Melanocyte of skin (primary cell): ENCODE measurements at places on chromosomes 3 and 15. TPM values are rescaled to one million over a fixed set of nuclear protein-coding genes. Genes with fewer than 3 reads are reported as not detected.

C3orf85 gene
- total RNA-seq = not detected in 2 replicates

XCR1 gene
- not detected in 2 replicates for total RNA-seq

SLC12A1 gene
- under 0.01 TPM in 1 of 2 replicates, not detected in the other for total RNA-seq

SNX22 gene
- under 0.01 TPM in 1 of 2 replicates, not detected in the other for total RNA-seq

AMIGO3 gene
- 0.33 and 1.1 TPM in 2 replicates for total RNA-seq

SLC6A1 gene
- total RNA-seq = not detected in 2 replicates
